Prostate gland (tissue), 2 donors: ENCODE measurements at places on chromosomes 2 and 18. TPM values are rescaled to one million over a fixed set of nuclear protein-coding genes. Genes with fewer than 3 reads are reported as not detected.

- DNase-seq: no peak
Observed at GRCh38 chr2:147639386-147639785, 205.4 kb upstream of the ACVR2A start.

The KLHL29 gene
- 24.8 TPM for total RNA-seq

The NOP58 gene
- 47.6 TPM for total RNA-seq

The HRH4 gene
- total RNA-seq: not detected

DNA sequence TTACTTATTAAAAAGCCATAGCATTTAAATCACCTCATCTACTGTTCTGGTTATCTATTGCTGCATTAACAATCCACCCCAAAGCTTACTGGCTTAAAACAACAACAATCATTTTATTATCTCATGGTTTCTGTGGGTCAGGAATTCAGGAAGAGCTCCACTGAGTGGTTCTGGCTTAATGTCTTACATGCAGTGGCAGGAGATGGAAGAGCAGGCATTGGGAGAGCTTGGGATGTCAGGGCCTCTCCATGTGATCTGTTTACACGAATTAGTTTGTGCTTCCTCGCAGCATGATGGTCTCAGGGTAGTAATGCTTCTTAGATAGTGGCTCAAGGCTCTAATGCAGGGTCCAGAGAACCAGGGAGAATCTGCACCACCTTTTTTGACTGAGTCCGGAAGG lies 14.4 kb upstream of the REL start:
- DNase-seq: no peak
